Mucosa of gallbladder (tissue), 1 donor: ENCODE measurements at places on chromosomes 2 and 18.

GRCh38 chr18:55018602-55019001, 59.3 kb upstream of the CCDC68 start:
- no peak for DNase-seq

- DNase-seq, result no peak
These were observed 5.4 kb upstream of the MTCL1 start for GRCh38 chr18:8699948-8700347.

DNA sequence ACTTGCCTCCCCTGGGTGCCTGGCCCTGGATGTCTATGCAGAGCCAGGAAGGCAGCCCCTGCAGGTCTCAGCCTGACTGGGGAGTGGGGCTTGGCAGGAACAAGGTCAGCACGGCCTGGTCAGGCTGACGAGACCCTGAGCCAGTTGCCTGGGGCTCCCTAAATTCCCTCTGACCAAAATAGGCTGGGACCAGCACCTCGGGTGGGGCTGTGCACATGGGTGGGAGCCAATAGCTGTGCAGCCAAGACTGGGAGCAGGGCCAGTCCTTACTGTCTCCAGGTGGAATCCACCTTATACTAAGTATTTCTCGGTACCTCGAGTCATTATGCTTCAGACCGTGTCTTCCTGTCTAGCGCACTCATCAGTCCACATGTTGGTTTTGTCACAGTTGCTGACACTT, 11.4 kb upstream of the IL1R2 start:
- no peak for DNase-seq

DNA sequence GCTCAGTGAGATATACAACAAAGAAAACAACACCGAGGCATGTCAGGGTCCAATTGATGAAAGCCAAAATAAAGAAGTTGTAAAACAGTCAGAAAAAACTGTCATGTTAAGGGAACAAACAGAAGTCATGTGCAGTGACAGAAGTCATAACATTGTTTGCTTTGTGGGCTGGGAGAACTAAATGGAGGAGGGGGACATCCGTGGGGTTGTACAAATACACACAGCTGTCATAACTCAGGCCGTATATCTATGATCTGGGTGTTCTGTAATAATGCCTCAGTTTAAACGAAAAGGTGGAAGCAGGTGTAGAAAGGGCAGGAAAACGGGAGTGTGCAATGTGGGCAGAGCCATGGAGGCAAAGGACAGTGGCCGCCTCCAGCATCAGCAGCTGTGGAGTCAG, 27.3 kb downstream of the TIMM21 start:
- DNase-seq, result no peak

GRCh38 chr2:214088536-214088935, 322.3 kb upstream of the VWC2L start:
- no peak for DNase-seq

DNA sequence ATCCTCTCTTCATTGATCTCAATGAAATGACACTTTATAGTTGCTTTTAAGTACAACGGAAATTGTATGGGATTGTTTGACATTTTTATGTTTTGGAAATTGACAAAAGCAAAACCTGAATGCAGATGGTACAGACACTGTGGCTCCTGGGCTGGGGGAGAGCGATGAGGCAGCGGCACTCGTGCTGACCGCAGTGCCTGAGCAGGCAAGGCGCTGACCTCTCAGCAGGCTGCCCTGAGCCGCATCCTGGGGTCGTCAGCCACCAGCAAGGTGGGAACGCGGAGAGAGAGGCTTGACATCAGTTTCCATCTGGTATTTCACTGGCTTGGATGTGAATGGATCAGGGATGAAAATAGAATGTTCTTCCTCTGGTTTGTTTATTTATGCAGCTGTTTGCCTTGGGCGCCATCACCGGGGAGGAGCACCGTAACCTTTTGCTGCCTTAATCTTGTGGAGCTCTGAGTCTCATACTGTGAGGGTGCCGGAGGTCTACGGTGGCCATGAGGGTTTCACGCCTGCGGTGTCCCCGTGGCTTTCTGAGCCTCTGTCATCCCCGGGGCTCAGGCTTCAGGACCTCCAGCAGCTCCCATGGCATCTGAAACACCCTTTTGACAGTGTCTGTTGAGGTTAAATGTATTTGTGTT, 94.8 kb upstream of the TPO start:
- DNase-seq, result no peak

GRCh38 chr2:215903203-215903602, 110.1 kb downstream of the MREG start:
- no peak for DNase-seq

DNA sequence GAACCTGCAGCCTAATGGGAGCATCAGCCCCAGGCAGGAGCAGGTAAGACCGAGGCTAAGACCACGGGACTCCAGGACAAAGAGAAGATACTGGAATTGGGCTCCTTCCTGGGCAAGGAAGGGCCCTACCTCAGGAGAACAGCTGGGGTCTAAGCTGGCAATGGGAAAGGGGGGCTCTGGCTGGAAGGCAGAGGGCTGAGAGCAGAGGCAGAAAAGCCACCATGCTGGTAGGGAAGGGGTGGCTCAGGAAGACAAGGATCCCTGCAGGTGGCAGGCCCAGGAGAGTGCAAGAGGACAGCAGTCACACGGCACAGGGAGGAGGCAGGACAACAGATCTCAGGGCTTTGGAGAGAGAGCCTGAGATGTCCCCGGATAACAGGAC, 203.5 kb downstream of the NDUFA10 start:
- DNase-seq, result peak; percentile 8

DNA sequence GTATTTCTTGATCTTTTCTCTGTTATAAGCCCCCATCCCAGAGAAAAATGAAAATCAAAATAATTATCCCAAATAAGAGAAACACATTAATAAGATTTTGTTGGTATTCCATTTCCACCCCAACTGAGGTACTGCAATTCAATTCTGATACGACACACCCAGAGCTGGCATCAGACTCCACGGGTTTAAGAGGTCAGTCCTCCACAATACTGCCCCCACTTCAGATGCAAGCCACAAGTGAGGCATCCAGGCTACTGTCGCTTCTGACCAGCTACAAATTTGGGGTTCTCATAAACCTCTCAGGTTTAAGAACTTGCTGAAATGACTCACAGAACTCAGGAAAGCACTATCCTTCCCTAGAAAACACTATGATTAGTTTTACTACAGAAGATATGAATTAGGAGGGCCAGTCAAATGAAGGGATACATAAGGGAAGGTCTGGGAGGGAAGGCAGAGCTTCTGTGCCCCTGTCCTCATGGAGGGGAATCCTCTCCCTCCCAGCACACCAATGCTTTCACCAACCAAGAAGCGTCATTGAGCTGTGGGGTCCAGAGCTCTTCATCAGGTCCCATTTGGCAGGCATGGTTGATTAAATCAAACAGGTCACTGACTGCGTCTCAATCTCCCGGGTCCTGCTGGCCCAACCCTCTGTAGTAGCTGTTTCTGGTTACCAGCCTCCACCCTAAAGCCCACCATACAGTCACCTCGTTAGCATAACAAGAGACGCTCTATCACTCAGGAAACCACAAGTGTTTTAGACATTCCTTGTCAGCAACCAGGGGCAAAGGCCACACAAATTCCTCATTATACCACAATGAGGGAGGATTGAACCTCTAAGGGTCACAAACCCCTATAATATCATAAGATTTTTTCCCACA, 46.2 kb downstream of the IWS1 start:
- DNase-seq, result no peak

GRCh38 chr2:120470041-120470965, 124.4 kb downstream of the INHBB start:
- DNase-seq, result peak; percentile 82

- no peak for DNase-seq
These were observed 4.3 kb downstream of the REL start for GRCh38 chr2:60885683-60886082.

GRCh38 chr2:7242189-7242867, 325.1 kb downstream of the RNF144A start:
- no peak for DNase-seq

- no peak for DNase-seq
These were observed 33.7 kb upstream of the C18orf32 start for GRCh38 chr18:49520661-49521145.

DNA sequence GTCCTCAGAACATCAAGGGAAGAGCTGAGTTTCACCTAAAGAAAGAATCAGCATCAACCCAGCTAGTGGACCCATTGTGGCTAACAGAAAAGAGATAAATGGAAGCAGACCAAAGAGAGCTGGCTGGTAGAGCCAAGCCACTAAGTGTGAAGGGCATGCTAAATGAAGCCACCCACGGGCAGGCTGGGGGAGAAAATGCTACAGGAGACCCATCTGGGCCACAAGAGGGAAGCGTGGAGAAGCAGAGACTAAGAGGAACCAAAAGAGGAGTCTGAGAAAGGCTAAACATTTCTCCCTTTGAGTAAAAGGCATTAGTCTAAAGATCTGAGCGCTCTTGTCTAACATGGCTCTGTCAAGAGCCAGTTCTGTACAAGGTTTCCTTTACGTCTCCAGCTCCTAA, 15.8 kb downstream of the CWC22 start:
- no peak for DNase-seq

DNA sequence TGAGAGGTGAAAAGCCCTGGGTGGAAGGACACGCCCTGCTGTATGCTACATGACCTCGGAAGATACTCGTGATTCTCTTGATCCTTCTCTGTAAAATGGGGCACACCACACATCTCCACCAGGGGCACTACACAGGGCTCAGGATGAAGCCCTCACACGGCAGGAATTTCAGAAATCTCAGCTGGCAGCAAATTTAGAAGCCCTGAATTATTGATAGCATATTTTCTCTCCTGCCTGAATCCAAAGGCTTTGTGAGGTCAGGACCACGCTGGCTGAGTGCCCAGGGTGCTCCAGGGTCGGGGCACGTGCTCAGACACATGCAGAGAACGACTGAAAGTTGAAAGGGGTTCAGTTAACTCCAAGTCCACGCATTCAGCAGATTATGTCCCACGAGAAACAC, 42.1 kb upstream of the GALR1 start:
- DNase-seq, result peak; percentile 64

DNA sequence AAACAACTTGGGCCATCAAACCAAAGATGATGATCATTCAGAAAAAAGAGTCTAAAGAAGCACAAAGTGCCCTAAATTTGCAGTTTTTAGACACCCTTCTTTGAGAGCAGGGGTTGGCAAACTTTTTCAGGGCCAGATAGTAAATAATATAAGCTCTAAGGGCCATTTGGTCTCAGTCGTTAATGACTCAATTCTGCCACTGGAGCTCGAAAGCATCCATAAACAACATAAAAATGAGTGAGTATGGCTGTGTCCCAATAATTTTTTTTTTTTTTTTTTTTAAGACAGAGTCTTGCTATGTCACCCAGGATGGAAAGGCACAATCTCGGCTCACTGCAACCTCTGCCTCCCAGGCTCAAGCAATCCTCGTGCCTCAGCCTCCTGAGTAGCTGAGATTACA, 152.3 kb downstream of the DTNB start:
- no peak for DNase-seq

- DNase-seq, result no peak
These were observed 13.7 kb downstream of the WNT10A start for GRCh38 chr2:218894151-218894879.

DNA sequence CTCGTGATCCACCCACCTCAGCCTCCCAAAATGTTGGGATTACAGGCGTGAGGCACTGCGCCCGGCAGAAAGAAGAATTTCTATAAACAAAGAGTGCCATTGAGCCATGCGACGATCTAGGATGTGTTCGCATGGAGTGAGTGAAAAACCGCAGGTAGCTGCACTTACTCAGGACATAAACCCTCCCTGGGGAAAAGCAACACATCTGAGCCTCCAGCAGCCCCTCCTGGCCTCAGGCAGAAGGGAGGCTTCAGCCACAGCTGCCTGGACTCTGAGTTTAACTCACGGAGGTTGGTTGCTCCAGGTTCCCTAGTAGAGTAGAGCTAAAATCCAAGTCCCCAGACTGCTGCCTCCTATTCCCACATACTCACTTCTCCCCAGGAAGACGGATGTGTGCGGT, 11.3 kb upstream of the STK25 start:
- no peak for DNase-seq
